ENCODE measurements at places on chromosomes 1 and 21. TPM values are rescaled to one million over a fixed set of nuclear protein-coding genes. Genes with fewer than 3 reads are reported as not detected.

DNA sequence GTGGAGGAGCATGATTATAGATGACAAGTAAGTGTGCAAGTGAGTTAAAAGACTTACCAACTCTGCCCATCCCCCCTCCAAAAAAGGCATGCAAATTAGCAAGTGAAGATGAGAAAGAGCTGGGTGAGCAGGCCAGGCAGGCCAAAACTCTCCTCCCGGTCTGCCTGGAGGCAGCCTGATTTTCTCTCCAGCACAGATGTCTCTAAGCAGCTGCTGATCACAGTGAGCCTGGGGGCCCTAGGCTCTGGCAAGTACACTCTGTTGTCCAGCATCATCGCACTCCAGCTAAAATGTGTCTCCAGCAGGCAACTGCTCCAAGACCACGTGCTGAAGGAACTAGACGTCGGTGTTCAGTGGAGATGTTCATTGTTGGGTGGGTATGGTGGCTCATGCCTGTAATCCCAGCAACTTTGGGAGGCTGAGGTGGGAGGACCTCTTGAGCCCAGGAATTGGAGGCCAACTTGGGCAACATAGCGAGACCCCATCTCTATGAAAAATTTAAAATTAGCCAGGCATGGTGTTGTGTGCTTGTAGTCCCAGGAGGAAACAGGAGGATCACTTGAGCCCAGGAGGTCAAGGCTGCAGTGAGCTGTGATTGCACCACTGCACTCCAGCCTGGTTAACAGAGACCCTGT is 56.7 kb upstream of the PUM1 start:
- H3K36me3 ChIP-seq = no peaks in the 10 kb centered on the region
- DNase-seq = no peak
- H3K4me1 ChIP-seq = no peaks in the 10 kb centered on the region
- H3K4me3 ChIP-seq = no peak overlapping the region

GRCh38 chr21:17730782-17731181 is 88.4 kb downstream of the C21orf91 start:
- no peak overlapping the region for H3K4me3 ChIP-seq
- H3K4me1 ChIP-seq = no peaks in the 10 kb centered on the region

DNA sequence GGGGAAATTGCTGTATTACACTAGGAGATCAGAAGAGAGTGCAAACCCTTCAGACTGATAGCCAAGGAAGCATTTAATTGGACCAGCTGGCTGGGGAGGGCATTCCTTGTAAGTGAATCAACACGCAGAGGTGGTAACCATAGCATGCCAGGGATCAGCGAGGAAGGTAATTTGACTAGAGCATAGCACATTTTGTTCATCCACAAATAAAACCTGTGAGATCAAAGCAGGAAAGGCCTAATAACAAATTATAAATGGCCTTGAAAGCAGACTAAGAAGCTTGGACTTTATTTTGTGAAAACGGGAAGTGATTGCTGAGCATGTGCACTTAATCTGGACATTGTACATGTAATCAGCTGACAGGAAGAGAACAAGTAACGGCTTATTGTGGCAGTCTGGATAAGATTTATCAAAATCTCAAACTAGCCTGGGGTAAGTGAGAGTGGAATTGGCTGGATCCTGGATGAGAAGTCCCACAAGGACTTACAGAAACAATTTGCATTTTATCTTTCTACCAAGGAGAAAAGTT is 11.7 kb upstream of the CD55 start:
- H3K27me3 ChIP-seq = peaks cover 3% of the 10 kb centered on the region
- H3K36me3 ChIP-seq = no peaks in the 10 kb centered on the region
- no peak overlapping the region for H3K27ac ChIP-seq
- H3K4me3 ChIP-seq = peak overlapping the region; percentile 26
- DNase-seq = no peak
- H3K4me1 ChIP-seq = peaks cover 11% of the 10 kb centered on the region

DNA sequence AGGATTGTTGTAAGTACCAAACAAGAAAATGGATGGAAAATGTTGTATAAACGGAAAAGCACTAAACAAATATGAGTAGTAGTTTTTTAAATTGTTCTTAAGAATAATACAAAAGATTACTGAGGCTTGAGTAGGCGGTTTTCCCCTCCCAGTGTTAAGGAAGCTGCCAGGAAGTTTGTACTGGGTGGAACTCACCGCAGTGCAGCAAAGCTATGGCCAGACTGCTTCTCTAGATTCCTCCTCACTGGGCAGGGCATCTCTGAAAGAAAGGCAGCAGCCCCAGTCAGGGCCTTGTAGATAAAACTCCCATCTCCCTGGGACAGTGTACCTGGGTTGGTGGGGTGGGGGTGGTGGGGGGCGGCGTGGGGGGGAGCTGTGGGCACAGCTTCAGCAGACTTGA is 58.7 kb downstream of the XCL2 start:
- peak; percentile 24 for DNase-seq
- H3K27ac ChIP-seq = peak overlapping the region; percentile 92
- peak overlapping the region; percentile 75 for H3K4me3 ChIP-seq
- peaks cover 4% of the 10 kb centered on the region for H3K36me3 ChIP-seq

Gene MX2
- polyA plus RNA-seq = 24.2 TPM

GRCh38 chr1:20702416-20702815 is 15.4 kb downstream of the KIF17 start:
- H3K36me3 ChIP-seq = no peaks in the 10 kb centered on the region
- peaks cover 5% of the 10 kb centered on the region for H3K27me3 ChIP-seq
- DNase-seq = no peak
- no peak overlapping the region for H3K27ac ChIP-seq

- no peaks in the 10 kb centered on the region for H3K4me1 ChIP-seq
- DNase-seq = no peak
- H3K27ac ChIP-seq = no peak overlapping the region
- H3K27me3 ChIP-seq = peaks cover 4% of the 10 kb centered on the region
Measured at GRCh38 chr1:163523375-163524029, 201.7 kb downstream of the NUF2 start.

DNA sequence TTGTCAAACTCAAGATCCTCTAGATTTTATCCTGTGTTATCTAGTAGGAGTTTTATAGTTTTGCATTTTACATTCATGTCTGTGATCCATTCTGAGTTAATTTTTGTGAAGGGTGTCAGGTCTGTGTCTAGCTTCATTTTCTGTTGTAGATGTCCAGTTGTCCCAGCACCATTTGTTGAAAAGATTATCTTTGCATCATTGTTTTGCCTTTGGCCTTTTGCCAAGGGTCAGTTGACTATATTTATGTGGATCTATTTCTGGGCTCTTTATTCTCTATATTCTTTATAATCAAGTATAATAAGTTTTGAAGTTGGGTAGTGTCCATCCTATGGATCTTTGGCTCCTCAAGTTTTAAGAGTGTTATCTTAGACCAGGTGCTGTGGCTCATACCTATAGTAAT is 21.9 kb downstream of the TRAF5 start:
- peaks cover 63% of the 10 kb centered on the region for H3K4me1 ChIP-seq
- peaks cover 5% of the 10 kb centered on the region for H3K36me3 ChIP-seq
- H3K4me3 ChIP-seq = no peak overlapping the region
- H3K27ac ChIP-seq = no peak overlapping the region
- DNase-seq = no peak

Gene SHE
- polyA plus RNA-seq = not detected

Gene NCAM2
- not detected for polyA plus RNA-seq
